Activated CD4-positive, alpha-beta T cell treated with anti-CD3 and anti-CD28 coated beads, Interleukin-2, amount 50 U/mL, for 4 hours (primary cell): ENCODE measurements at places on chromosomes 12 and 14.

GRCh38 chr12:104354868-104355570, 51.5 kb downstream of the EID3 start:
- no peak for DNase-seq

- DNase-seq, result no peak
These were observed 117.8 kb upstream of the HIF1A start for GRCh38 chr14:61577506-61577931.

DNA sequence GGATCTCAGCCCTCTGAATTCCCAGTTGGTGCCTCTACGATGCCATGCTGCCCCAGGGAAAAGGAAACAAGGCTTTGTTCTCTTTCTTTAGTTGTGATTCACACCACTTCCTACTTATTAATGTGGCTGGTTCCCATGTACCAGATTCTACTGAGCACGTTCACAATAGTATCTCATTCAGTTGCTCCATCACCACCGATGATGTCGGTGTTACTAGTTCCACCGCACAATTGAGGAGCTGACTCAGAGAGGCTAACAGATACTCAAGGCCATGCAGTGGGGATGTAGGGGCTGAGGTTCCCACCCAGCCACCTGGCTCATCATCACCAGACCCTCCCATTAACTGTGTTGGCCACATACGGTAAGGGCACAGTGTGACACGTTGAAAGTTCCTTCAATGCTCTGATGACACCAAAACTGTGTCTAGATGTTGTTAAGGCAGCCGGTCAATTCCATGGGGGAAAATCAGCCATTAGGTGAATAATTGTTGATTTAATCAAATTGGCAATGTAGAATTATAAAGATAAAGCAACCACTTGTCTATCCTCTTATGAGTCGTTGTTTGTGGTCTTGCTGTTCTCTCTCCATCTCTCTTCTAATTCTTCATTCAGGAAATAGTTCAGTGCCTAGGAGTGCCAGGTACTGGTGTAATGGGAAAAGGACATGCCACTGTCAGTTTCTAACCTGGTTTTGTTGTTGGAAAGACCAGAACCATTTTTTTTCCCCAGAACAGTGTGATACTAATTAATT, 244.2 kb upstream of the CRY1 start:
- no peak for DNase-seq

- DNase-seq, result no peak
These were observed 33.6 kb downstream of the E2F7 start for GRCh38 chr12:77031745-77032144.

DNA sequence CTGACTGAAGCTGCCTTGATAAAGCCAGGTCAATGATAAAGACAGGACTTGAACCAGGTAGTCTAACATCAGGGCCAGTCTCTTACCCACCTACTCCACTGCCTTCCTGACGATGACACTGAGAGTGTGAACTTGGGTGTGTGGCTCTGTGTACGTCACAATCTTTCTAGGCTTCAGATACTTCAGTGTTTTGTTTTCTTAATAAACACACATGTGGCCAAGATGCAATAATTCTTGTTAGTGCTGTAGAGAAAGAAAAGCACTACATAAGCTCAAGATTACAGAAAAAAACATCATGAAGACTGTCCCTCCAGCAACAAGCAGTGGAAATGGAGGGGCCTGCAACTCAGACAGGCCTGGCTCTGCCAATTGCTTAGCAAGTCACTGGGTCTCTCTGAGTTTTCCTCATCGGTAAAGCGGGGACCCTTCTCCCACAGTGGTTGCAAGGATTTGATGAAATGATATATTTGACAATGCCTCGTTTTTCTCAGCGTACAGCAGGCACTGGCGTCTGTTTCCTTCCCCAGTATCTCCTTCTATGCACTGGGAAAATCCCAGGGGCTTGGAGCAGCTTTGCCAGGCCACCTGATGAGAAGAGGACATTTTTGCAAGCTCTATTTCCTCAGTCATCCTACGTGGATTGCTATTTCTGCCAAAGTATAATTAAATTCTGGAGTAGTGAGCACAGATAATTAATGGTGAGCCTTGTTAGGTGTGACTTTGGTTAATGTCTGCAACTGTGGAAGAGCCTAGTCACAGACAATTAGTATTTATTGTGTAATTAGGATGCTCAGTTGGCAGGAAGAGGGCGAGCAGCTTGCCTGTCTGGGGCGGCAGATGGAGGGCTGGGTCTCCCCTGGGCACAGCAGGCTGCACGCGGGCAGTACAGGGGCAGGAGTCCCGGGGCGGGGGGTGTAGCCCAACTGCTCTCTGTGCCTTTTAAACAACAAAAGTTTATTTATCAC, 55.8 kb upstream of the CHGA start:
- no peak for DNase-seq

- no peak for DNase-seq
These were observed 24.3 kb downstream of the TSPAN9 start for GRCh38 chr12:3101309-3102024.

GRCh38 chr12:107378609-107379008, 285.3 kb upstream of the CRY1 start:
- no peak for DNase-seq

DNA sequence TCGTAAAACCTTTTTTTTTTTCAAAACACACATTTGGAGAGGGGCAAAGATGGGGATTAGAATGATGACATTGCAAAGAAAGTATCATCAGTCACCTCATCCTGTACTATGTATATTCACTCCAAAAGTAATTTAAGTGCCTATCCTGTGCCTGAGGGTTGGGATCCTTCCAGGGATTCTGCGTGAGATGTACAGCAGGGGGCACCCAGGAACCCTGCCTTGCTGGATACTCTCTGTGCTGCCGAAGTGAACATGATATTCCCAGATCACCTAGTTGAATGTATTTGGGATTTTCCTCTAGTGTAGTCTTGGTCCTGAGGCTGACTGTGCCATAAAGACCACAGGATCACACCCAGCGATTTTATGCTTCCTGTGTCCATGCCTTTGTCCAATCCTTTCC, 372.7 kb downstream of the IPO8 start:
- no peak for DNase-seq

DNA sequence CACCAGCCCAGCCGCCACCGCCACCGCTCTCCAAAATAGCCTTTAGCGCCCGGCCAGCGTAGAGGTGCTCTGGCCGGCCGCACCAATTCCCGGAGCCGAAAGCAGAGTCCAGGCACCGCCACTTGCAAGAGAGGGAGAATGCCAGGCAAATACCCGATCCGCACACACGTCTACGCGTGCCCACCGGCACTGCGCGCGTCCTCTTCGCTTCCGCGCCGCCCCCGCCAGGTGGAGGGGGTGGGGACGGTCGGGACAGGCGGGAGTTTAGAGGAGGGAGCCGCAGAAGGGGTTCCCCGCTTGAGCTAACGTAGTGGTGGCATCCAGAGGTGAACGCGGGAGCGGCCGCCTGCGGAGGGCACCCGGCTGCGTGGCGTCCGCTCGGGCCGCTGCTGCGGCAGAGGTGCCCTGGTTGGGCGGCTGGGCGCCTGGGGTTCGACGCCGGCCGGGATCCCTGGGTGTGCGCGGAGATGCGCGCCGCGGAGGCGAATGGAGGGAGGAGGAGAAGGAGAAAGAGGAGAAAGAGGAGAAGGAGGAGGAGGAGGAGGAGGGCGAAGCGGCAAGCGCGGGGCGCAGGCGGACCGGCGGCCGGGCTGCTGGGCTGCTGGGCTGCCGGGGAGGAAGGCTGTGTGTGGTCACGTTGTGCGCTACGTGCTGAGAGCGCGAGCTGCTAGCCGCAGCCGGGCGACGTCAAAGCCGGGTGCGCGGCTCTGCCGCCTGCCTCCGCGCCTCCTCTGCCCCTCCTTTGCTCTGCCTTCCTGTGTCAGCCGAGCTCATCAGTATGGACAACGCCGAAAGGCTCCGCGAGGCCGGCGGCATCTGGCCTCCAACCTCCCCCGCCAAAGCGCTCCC, at the start of gene MDGA2:
TSS of gene MDGA2 (minus strand) at position 140 of the 849 bp plus-strand sequence.
- DNase-seq, result no peak
